Iris pigment epithelial cell (primary cell): ENCODE measurements at places on chromosomes 7 and 10.

GRCh38 chr7:22146961-22147512 lies 201.3 kb upstream of the CDCA7L start:
- peak; percentile 33 for DNase-seq

DNA sequence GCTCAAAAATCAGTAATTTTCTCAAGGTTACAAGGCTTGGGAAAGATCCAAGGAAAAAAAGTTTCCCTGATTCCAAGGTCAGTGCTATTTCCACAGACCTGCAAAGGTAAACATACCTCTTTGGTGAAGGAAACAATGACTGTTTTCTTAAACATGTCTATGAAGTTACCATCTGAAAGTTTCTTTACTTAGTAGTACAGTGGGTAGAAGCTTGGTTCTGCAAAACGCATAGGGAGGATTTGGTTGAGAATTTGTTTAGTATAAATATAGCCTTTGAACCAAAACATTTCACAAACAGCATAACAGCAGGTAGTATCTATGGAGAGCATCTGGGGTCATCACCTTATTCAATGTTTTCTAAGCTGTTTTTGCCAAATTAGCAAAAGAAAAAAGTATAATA lies 169.6 kb downstream of the CCSER2 start:
- no peak for DNase-seq

- no peak for DNase-seq
Measured at GRCh38 chr7:108103558-108104298, 26.4 kb downstream of the LAMB4 start.

DNA sequence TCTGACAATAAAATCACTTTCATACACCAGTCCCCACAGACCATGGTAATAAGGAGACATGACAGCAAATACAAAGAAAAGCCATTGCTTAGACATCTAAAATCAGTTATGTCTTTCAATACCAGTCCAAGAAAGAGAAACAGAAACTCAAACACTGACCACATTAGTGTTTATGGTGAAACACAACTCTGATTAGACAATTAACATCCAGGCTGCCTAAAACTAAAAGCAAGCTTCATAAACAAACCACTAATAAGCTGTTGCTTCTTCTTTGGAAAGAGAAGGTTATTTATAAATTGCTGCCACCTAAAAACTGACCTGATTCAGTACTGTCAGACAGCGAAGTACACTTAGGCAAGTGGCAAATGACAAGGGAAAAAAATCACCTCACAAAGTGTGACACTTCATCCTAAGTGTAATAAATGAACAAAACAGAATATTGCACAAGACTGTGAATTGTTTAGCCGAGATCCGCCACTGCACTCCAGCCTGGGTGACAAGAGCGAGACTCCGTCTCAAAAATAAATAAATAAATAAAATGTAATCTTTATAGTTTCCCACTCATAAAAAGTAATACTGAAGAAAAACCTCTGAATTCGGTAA lies 277.4 kb downstream of the PARD3 start:
- no peak for DNase-seq

DNA sequence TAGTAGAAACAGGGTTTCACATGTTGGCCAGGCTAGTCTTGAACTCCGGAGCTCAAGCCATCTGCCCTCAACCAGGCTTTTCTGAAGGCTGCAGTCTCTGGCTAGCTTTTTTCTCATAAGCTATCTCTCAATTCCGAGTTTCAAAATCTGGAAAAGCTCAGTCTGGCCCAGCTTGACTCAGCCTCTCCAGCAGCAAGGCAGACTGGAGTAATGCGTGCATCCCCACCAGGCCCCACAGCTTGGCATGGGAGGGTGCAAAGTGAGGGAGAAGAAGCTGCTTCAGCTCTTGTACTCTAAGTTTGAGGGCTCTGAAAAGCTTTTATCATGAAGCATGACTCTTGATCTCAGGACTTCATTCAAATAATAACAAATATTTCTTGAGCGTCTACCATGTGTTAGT lies 4.8 kb downstream of the DHTKD1 start:
- DNase-seq = no peak

GRCh38 chr10:10774416-10774815 lies 243.3 kb upstream of the CELF2 start:
- DNase-seq = no peak

- DNase-seq = peak; percentile 99
Measured at GRCh38 chr7:98418636-98419315, 17.9 kb upstream of the BAIAP2L1 start.
